IMR-90 (cell line): ENCODE measurements at places on chromosomes 16 and 17.
A peak's percentile ranks its signal among the peaks of the same experiment; 100 is the strongest.

- no peak for DNase-seq
These were observed 61.6 kb downstream of the SOX9 start for GRCh38 chr17:72182371-72182873.

DNA sequence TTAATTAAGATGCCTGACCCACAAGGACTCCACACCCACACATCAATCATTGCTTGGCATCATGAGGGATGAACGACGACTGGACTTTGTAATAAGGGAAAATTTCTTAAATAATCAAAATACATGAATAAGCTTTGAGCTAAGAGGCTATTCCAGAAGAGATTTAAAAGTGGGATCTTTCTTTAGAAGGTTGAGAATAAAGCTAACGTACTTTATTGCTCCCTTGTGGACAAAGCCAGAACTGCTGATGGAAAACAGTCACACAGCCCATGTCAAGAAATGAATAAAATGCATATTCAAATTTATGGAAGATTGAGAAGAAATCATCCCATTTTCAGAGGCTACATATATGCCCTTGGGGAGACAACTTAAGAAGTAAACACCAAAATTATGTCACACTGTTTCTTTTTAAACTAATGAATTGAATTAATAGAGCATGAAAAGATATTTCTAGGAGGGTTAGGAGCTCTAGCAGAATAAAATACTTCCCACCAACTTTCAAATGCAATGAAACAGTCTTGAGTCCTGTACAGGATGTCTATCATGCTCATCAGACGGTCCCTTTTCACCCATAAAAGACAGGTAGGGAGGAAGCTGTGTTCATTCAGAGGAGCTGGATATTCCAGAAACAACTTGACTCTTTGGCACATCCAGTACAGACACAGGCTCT is 60.2 kb upstream of the PHOSPHO1 start:
- peak; percentile 42 for DNase-seq

GRCh38 chr17:43442711-43443110 is 41.1 kb upstream of the DHX8 start:
- DNase-seq = peak; percentile 80

- peak; percentile 85 for DNase-seq
These were observed 56.0 kb upstream of the NACA2 start for GRCh38 chr17:61647047-61647446.

DNA sequence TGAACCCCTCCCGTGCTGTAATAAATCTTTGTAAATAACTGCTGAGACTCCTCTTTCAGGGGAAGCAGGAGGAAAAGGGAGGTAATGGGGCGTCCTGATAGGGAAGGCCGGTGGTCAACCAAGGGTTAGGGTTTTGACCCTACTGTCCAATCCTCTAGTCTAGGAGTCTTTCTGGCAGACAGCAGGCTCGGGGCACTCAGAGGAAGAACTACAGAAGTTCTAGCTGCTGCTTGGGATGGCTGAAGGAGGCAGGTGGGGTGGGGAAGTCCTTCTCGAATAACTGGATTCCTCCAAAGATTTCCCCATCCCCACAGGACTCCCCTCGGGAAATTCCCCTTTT is 387 bp upstream of the STARD3 start:
- no peak for DNase-seq

GRCh38 chr17:78568494-78569115 is 8.6 kb downstream of the DNAH17 start:
- DNase-seq = peak; percentile 37
